ENCODE measurements at places on chromosomes 5 and 9.

DNA sequence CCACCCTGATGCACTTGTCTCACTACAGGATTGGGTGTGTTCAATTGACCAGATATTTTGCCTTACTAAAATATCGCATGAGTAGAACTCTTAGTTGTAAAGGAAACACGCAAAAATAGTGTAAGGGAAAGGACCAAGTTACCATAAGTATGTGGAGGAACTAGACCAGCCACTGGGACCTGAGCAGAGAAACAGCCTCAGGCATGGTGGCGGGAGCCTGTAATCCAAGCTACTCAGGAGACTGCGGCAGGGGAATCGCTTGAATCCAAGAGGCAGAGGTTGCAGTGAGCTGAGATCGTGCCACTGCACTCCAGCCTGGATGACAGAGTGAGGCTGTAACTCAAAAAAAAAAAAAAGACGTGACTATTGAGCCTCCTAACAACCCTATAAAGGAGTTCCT lies 117.9 kb upstream of the SPATA31C2 start:
- ATAC-seq, result no peak

GRCh38 chr5:13695076-13695712 lies 249.3 kb downstream of the DNAH5 start:
- no peak for ATAC-seq

- ATAC-seq, result no peak
Observed at GRCh38 chr5:94632024-94632423, 13.6 kb downstream of the SLF1 start.

- ATAC-seq, result peak; percentile 80
Observed at GRCh38 chr5:107672211-107673038, 1.7 kb upstream of the EFNA5 start.

DNA sequence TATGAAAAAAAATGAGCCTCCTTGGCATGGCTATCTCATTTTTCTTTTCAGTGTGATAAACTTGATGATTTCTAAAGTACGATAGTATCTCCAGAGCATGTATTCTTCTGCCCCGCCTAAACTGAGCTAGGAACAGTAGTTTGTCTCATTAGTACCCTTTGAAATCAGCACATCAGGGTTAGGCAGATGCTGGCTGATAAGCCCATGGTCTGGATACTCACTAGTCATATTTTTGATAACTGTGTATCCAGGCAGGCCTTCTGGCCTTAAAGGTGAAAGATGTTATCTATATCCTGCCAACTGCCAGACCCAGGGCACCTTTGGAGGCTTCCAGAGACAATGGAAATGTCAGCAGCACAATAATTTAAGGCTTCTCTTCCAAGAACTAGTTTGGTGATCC lies 103.8 kb downstream of the GIN1 start:
- no peak for ATAC-seq

GRCh38 chr9:93326056-93326455 lies 125.4 kb upstream of the FAM120A start:
- no peak for ATAC-seq

- no peak for ATAC-seq
Observed at GRCh38 chr5:150137997-150138396, 17.6 kb downstream of the PDGFRB start.

Measured in motor neuron (in vitro differentiated cells).